ENCODE measurements at places on chromosomes 12 and 14.
A peak's percentile ranks its signal among the peaks of the same experiment; 100 is the strongest.

DNA sequence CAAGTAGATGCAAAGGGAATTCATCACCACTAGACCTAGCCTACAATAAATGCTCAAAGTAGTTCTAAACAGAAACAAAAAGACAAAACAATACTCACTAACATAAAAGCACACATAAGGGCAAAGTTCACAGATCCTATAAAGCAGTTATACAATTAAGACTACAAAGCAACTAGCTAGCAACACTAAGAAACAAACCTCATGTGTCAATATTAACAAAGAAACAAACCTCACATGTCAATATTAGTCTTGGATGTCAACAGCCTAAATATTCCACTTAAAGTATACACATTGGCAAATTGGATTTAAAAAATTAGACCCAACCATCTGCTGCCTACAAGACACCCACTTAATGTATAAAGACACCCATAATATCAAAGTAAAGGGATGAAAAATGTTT, 152.7 kb downstream of the KCNK10 start:
- DNase-seq, result no peak

DNA sequence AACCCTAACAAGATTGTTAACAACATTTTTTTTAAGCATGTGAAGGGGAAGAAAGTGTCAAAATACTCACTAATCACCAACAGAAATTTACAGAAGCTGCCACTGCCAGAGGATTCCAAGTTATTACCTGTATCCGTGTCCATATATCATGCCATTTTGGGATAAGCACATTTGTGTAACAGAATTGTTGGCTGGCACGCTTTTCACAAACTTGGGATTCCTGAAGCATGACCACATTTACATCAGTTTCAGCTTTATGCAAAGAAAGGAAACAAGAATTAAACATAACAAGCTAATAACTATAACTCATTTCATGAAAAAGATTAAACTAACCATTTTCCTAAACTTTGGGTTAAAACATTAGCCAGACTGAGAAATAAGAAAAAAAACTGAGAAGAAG, 5.9 kb downstream of the NEMP1 start:
- no peak for DNase-seq

DNA sequence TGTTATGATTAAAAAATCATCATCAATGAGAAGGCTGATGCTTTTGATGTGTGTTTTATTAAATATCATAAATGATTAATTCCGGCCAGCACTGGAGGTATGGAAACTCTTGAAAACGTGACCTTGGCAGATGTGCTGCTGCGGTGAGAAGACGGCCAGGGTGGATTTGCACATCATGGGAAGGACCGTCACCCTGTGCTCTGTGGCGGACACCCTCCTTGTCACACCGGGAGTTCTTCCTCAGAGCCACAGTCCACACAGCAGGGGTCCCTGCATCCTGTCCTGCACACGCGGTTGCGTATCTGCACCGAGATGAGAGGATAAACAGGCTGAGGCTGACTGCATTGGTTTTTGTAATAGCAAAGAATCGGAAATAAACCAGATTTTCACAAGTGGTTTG, 33.5 kb downstream of the FZD10 start:
- DNase-seq, result no peak

DNA sequence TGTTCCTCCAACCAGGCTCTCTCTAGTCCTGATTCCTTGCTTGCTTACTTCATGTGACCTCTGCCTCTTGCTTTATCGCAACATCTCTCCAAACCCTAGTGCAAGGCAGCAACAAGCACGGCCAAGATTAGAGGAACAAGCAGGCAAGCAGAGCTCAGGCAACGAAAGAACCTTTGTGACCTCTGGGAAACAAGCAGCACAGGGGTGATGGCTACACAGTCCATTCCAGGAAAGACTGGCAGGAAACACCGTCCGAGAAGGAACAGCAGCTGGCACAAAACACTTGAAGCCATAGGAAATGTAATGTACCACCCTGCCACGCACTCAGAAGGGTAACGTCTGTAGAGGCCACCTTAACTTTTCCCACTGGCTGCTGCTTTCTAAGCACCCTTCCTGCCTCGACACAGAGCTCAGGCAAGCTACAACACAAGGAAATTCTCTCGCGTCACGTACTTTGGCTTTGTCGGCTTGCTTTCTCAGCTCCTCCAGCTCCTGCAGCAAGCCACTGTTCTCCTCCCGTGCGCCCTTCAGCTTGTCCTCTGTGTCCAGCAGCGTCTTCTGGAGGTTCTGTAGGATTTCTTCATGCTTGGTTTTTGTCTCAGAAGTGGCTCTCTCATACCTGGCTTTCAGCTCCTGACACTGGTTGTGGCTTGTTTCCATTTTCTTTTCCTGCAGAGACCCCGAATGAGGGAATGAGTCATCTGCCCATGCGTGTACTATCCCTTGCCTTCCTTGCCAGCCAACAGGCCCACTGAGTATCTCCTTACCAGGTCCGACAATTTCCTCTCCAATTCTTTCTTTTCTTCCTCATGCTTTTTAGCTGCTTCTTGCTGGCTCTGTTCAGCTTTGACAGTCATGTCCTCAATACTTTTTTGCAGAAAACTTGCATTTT, 61.4 kb upstream of the VPS33A start:
- DNase-seq, result no peak

DNA sequence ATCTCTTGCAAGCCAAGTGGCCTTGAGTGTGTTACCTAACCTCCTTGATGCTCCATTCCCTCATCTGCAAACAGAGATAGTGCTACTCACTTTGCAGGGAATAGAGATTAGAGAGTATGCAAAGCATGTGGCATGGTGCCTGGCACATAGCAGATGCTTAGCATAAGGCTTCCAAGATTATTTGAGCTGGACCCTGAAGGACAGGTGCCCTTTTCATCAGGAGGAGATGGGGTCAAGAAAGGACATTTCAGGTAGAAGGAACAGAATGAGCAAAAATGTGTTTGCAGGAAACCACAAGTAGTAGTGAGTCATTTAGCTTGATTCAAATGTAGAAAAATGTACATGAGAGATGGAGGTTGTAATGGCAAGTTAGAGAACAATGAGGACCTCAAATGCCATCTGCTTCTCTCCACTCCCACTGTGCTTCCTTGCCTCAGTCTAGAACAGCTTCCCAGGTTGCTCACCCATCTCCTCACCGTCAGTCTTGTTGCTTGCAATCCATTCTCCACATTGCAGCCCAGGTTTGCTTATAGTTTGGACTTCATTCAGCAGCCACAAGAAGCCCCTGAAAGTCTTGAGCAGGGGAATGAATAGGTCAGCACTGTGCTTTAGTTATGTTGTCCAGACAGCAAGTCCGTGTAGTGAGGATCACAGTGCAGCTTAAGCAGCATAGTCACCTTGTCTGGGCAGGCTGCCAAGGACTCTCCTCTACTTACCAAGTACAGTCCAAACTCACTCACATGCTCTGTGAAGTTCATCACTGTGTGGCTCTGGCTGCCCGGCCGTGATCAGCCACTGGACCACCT, 536.3 kb upstream of the CCDC196 start:
- DNase-seq, result no peak

DNA sequence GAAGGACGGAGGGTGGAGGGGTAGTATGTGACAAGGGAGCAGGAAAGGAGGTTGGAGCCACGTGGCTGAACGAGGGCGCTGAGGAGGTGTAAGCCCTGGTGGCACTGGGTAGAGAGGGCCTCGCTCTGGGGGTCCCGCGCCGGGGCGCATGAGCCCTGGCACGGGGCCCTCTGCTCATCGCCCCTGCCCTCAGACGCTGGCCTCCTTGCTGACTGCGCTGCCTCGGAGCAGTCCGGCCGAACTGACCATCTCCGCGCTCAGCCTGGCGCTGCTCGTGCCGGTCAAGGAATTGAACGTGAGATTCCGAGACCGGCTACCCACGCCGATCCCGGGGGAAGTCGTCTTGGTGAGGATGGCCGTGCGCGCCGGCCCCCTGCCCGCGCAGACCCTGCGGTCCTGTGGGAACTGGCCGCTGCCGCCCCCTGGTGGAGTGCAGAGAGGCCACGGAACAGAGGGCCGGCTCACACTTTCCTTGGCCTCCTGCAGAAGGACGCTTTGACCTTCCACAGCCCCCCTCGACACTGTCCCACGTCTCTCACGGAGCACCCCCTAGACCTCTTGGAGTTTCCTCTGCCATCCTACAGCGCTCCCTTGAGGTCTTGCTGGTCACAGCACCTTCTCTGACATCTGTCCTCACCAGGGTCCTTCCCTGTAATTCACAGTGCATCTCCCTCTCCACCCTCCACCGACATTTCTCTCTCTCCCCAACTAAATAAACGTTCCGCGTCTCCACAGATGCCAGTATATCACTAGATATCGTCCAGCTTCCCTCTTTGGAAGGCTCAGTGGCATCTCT, 10.5 kb downstream of the ARHGEF25 start:
- DNase-seq, result no peak

- no peak for DNase-seq
Observed at GRCh38 chr14:102116361-102117180, 23.1 kb upstream of the WDR20 start.

DNA sequence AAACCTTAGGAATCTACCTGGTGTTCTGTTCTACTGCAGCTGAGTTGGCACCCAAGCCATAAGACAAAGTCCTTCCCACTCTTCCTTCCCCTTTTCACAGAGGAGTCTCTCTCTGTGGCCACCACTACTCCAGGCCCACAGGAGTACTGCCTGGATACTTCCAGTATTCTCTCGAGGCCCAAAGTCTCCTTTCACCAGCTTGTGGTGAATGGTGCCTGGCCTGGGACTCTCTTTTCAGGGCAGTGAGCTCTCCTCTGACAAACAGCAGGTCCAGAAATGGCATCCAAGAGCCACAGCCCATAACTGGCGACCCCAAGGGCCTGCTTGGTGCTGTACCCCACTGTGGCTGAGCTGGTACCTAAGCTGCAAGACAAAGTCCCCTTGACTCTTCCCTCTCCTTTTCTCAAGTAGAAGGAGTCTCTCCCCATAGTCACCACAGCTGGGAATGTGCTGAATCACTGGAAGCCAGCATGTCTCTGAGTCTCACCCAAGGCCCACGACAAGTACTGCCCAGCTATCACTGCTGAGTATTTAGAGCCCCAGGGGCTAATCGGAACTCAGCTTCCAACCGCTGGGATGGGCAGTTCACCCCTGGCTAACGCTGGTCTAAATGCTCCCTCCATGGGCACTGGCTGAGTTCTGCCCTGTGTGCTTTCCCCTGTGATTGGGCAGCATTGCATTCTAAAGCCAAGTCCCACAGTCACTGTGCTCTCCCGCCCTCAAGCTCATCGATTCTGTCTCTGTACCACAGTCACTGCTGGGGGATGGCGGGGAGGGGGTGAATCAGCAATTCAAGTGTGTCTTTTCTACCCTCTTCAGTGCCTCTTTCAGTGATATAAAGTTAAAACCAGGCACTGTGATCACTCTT, 6.1 kb downstream of the A2ML1 start:
- no peak for DNase-seq

DNA sequence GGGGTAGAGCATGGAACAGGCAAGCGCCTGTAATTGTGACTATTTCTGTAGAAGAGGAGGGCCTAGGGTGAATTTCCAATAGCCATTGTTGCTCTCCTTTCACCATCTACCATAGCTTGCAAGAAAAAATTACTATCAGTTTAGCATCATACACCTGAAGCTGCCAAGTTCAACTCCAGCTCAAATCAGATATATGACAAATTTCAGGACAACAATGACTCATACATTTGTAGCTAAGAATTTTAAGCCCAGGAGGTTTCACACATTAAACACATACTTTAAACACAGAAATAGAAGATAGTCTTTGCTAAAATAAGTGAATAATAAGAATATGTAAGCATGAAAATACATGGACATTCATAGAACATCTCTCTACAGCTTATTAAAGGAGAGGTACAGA, 17.6 kb upstream of the G2E3 start:
- DNase-seq, result no peak

- DNase-seq, result no peak
Observed at GRCh38 chr14:72476657-72477499, 417.0 kb downstream of the DPF3 start.

GRCh38 chr12:3752741-3753486, at the start of gene CRACR2A:
CRACR2A (minus strand) TSS chr12:3753109; CDS start chr12:3696999, 56,110 bp downstream.
- peak; percentile 31 for DNase-seq

DNA sequence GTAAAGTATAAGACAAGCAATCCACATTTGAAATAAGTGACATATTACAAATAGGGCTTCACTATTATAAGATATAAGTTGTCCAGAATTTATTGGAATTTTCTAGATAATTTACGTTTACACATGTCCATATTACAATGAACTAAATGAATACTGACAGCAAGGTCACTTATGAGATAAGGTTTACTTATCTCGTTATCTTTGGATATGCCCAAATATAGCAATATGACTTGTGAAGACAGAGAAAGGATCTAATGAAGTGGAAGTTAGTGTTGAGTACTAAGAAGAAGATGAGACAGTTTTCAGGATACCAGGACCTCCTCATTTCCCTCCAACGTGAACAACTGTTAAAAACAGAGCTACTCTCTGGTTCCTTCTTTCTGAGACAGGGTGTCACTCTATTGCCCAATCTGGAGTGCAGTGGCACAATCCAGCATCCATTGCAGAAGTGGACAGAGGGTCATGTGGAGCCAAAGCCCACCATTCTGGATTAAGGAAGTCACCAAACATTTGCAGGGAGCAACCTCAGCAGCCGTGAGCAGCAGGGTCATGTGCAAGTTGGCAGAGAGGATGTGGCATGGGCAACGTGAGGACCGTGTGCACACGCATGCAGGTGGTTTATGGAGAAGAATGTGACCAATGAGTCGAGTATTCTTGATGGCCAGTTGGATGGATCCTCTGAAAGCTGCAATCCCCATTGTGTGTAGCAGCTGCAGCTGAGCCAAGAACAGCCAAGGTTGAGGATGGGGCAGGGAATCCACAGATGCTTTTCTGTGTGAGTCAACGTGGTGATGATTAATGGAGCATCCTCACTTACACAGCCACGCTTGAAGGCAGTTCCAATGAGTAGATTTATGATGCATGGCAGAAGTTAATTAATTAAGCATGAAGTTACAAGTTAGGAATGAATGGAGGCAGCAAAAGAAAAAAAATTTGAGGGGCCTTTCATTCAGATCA, 111.0 kb downstream of the BICD1 start:
- DNase-seq, result no peak

GRCh38 chr12:13187399-13187798, 9.1 kb upstream of the EMP1 start:
- no peak for DNase-seq

- DNase-seq, result no peak
Observed at GRCh38 chr12:120640861-120641833, 721 bp downstream of the CABP1 start.
